Activated naive CD8-positive, alpha-beta T cell treated with anti-CD3 and anti-CD28 coated beads, Interleukin-2, amount 10 ng/mL, durations not matched to agents 7 days and 5 days (primary cell): ENCODE measurements at places on chromosomes 11 and 22.

GRCh38 chr11:119584193-119585042 is 144.6 kb downstream of the NECTIN1 start:
- H3K27ac ChIP-seq, result no peak overlapping the region
- peaks cover 57% of the 10 kb centered on the region for H3K27me3 ChIP-seq
- peak overlapping the region; percentile 45 for H3K4me3 ChIP-seq
- peaks cover 2% of the 10 kb centered on the region for H3K4me1 ChIP-seq

GRCh38 chr11:131688048-131688693 is 317.8 kb downstream of the NTM start:
- DNase-seq, result peak; percentile 73
- no peaks in the 10 kb centered on the region for H3K4me1 ChIP-seq
- no peaks in the 10 kb centered on the region for H3K27me3 ChIP-seq
- H3K27ac ChIP-seq, result no peak overlapping the region

DNA sequence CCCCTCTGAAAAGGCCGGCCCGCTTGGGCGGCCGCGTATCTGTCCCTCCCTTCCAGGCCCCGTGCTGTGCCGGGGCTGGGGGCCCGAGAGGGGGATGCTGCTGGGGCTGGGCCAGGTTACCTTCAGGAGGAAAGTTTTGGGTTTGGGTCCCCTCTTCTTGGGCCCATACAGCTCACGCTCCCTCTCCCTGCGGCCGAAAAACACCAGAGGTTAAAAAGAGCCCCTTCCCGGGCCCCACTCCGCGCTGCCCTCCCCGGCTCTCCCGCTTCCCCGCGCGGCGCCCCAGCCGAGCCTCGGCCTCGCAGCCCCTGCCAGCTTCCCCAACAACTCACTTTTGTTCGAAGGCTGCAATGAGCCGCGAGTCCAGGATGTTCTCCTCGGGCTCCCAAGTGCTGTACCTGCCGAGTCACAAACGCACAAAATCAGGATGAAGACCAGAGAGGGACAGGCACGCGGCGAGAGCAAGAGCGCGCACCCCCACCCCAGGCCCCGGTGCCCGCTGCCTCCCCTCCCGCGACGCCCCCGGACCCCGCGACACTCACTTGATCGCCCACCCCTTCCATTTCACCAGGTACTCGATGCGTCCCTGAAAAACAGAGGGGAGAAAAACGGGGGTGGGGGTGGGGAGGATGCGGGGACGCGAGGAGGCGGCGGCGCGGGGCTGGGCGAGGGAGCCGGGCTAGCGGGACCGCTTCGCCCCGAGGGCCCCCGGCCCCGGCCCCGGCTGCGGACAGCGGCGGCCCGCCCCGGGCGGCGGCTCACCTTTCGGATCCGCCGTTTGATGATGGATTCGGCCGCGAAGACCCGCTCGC is 450 bp downstream of the CBX6 start:
- peak overlapping the region; percentile 90 for H3K4me3 ChIP-seq
- peaks cover 17% of the 10 kb centered on the region for H3K27me3 ChIP-seq
- peak overlapping the region; percentile 88 for H3K27ac ChIP-seq
- H3K36me3 ChIP-seq, result peaks cover 1% of the 10 kb centered on the region
- H3K4me1 ChIP-seq, result peaks cover 34% of the 10 kb centered on the region

DNA sequence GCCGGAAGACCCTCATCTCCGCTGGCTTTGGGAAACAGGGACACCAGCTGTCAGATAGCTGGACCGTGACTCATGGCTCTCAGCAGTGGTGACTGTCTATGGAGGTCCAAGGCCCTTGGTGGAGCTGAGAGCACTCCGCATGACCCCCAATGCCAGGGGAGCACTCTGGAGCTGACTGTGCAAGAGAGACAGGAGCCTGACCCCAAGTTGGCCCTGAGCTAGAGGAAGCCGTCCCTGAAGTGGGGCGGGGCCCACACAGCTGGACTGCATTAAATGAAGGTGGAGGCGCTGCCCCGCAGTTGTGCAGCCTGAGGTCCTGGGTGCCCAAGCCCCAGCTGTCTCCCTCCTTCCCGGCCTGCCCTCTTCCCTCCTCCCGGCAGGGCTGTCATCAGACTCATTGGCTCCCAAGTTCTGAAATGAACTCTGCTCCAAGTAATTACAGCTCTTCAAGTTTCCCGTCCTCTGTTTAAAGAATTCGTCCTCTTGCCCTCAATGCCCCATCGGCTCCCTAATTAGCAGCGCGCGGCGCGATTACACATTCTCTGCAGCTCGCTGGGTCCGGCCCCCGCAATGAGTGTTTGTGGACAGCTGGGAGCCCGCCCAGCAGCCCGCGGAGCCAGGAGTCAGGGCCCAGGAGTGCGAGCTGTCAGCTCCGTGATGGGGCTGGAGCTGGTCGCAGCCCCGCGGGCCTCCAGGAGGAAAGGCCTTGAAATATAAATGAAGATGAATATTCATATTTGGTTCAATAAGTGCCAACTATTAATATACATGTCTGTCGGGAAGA is 93.2 kb upstream of the LMO1 start:
- H3K36me3 ChIP-seq, result no peaks in the 10 kb centered on the region
- H3K27me3 ChIP-seq, result peaks cover 20% of the 10 kb centered on the region
- H3K4me1 ChIP-seq, result peaks cover 5% of the 10 kb centered on the region

DNA sequence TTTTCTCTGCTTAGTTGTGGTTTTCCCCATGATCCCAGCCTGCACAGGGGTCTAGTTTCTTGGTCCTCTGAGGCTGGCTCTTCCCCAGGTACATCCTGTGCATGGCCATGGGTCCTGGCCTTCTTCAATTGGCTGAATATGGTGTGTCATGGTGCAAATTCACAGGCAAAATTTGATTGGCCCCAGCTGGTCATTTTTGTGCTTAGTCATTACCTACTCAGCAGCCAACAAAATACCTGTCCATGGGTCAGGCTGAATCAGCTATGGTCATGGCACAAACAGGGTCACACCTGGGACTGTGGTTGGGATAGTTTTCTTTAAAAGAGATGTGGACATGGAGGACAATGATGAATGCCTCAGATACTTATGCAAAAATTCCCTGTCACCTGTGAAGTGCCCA is 85.7 kb downstream of the CSNK2A3 start:
- no peak overlapping the region for H3K27ac ChIP-seq
- peaks cover 5% of the 10 kb centered on the region for H3K4me1 ChIP-seq
- H3K27me3 ChIP-seq, result peaks cover 7% of the 10 kb centered on the region
- no peaks in the 10 kb centered on the region for H3K36me3 ChIP-seq

- H3K4me3 ChIP-seq, result peak overlapping the region; percentile 58
- peaks cover 73% of the 10 kb centered on the region for H3K4me1 ChIP-seq
- DNase-seq, result no peak
- H3K27me3 ChIP-seq, result no peaks in the 10 kb centered on the region
- H3K36me3 ChIP-seq, result peaks cover 18% of the 10 kb centered on the region
Observed at GRCh38 chr11:3865388-3866193, 10.1 kb downstream of the STIM1 start.
